Stimulated activated CD8-positive, alpha-beta memory T cell treated with anti-CD3 and anti-CD28 coated beads, Interleukin-15, amount 100 ng/mL, for 4 hours (primary cell): ENCODE measurements at places on chromosomes 7 and 10.

DNA sequence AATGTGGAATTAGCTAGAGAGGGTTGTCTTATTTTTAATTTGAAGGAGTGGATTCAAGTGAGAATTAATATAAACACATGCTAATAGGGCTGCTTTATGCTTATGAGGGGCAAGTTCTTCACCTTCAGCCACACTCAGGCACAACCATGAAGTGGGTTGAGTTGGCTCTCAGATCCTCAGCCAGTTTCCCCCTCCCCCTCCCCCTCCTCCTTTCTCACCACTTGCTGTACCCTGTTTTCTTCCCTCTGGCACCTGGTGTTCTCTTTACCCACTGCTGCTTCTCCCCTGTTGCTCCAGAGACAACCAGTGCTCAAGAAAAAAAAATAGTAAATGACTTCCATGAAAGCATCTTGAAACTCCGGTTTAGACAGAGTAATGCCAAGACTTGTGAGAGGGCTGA is 1083.3 kb downstream of the CNTNAP2 start:
- no peak for DNase-seq

- DNase-seq = no peak
Measured at GRCh38 chr10:69489506-69490090, 38.3 kb downstream of the TSPAN15 start.

DNA sequence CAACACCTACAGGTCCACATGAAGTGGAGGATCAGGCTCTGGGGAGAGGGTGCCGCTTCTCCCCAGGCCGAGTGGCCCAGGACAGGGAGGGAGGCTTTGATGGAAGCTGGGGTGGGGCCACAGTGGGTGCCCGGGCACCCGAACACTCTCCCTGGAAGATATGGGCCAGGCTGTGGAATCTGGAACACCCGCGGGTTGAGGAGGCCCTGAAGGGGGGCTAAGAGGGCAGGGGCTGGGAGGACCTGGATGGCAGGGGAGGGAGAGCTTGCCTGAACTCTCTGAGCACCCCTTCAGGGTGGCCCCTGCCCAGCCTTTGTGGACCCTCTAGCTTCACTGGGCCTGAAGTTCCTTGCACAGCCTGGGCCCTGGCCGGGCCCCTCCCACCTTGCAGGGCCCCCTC is 4.5 kb upstream of the NKX6-2 start:
- no peak for DNase-seq

- no peak for DNase-seq
Measured at GRCh38 chr7:133675510-133676218, 422.8 kb downstream of the EXOC4 start.

DNA sequence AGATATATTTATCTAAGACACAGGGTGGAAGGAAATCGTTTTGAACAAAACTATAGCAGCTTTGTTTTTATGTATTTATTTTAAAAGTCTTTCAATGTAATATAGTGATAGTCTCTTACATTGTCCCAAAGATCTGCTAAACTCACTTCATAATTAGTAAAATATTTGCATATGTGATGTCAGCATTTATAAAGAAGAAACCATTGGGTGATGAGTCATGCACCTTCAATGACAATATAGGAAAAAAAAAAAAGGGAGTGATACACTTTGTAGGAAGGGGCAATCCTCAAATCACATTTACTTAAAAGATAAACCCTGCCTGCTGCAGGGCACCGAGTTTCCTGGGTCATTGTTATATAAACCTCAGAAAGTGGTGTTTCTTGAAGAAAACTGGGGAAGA is 112.4 kb upstream of the SEMA3C start:
- DNase-seq = no peak

- no peak for DNase-seq
Measured at GRCh38 chr7:99740573-99741440, 5.8 kb upstream of the CYP3A7 start.

- no peak for DNase-seq
Measured at GRCh38 chr10:47334466-47335295, 12.4 kb downstream of the GDF2 start.

- no peak for DNase-seq
Measured at GRCh38 chr10:58752665-58753064, 240.0 kb downstream of the BICC1 start.

- DNase-seq = no peak
Measured at GRCh38 chr10:59175538-59176240, 754 bp upstream of the PHYHIPL start.

- DNase-seq = no peak
Measured at GRCh38 chr7:80131675-80132435, 2.8 kb upstream of the GNAI1 start.

- DNase-seq = no peak
Measured at GRCh38 chr7:157150882-157151281, 12.2 kb downstream of the UBE3C start.

DNA sequence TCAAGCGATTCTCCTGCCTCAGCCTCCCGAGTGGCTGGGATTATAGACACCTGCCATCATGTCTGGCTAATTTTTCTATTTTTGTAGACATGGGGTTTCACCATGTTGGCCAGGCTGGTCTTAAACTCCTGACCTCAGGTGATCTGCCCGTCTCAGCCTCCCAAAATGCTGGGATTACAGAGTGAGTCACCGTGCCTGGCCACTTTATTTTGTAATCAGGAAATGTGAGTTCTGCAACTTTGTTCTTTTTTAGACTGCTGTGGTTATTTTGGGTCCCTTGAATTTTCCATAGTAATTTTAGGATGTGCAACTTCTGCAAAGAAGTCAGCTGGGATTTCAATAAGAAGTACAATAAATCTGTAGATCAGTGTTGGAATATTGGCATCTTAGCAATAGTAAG is 96.8 kb downstream of the CYTH3 start:
- no peak for DNase-seq

GRCh38 chr7:10685040-10685439 is 288.6 kb upstream of the PHF14 start:
- DNase-seq = no peak

DNA sequence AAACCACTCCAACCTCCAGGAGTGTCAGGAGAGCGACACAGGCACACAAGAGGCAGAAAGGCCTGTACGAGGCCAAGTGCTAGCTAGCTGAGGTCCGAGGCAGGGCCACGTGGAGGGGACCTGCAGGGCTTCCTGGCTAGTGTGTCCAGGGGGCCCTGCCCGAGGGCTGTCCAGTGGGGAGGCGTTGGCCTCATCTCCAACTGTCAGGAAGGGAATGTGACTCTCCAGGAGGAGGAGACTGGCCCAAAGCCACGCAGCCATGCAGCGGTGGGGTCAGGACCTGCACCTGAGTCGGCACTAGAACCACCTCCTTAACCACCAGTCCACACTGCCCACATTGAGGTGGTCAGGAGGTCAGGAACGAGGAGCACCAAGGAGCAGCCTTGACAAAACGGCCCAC is 32.3 kb upstream of the FXYD4 start:
- DNase-seq = no peak

- no peak for DNase-seq
Measured at GRCh38 chr10:97200616-97201015, 14.9 kb upstream of the SLIT1 start.

- no peak for DNase-seq
Measured at GRCh38 chr7:28613262-28613661, 200.9 kb downstream of the CREB5 start.

DNA sequence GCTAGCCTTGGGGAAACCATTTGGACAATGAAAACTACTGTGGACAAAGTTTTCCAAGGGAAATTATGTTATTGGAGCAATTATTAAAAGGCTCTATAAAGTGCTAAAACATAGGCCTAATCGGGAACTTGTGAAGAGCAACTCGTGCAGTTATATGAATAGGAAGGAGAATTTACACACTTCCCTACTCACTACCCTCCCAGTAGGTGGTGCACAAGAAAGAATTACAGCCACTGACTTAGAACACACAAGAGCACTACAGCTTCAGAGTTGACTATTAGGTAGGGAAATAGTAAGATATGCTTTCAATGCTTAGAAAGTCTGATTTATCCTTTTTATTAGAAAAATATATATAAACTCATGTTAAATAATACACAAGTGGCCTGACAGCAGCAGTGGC is 47.2 kb downstream of the GSAP start:
- no peak for DNase-seq

GRCh38 chr7:108613949-108614381 is 44.3 kb downstream of the DNAJB9 start:
- DNase-seq = no peak

- DNase-seq = peak; percentile 5
Measured at GRCh38 chr10:5812283-5813090, 747 bp downstream of the GDI2 start.

GRCh38 chr10:6313111-6313895 is 110.6 kb downstream of the PFKFB3 start:
- no peak for DNase-seq

DNA sequence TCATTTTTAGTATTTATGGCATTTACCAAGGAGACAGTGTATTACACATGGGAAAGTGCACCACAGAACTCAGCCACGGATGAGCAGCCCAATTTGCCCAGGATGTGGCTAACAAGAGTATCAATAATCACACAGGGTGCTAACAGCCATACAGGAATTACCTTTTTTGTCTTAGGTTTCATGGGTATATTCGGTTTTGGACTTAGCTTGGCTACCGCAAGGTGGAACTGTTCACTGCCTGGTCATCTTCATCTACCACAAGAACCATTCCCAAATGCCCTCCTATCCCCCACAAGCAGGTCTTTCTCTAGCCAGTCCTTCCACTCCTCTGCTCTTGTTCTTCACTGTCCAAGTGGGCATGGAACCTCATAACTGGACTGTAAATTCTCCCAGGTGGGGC is 6.0 kb downstream of the PDLIM1 start:
- no peak for DNase-seq

- no peak for DNase-seq
Measured at GRCh38 chr7:118372530-118372929, 148.0 kb downstream of the ANKRD7 start.

- no peak for DNase-seq
Measured at GRCh38 chr7:47181746-47182361, 400.1 kb downstream of the TNS3 start.

- DNase-seq = no peak
Measured at GRCh38 chr10:18178854-18179483, 38.7 kb downstream of the CACNB2 start.

DNA sequence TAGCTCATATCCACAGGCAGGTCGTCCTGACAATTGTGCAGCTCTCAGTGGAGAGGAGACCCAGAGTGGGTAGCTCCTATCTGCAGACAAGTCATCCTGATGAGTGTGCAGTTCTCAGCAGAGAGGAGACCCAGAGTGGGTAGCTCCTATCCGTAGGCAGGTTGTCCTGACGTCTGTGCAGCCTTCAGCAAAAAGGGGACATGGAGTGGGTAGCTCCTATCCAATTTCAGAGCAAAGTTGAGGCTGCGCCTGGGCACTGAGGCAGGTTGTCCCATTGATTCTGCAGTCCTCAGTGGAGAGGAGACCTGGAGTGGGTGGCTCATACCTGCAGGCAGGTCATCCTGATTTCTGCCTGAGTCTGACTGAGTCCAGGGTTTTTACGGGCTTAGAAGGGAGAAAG is 111.8 kb downstream of the HPSE2 start:
- no peak for DNase-seq

- no peak for DNase-seq
Measured at GRCh38 chr10:114233482-114233881, 5.6 kb upstream of the VWA2 start.

GRCh38 chr10:77391605-77392235 is 245.9 kb downstream of the KCNMA1 start:
- no peak for DNase-seq

GRCh38 chr7:519484-520390 is at the start of gene PDGFA:
PDGFA (minus strand) TSS chr7:519846; CDS start chr7:519001, 845 bp downstream.
- no peak for DNase-seq

DNA sequence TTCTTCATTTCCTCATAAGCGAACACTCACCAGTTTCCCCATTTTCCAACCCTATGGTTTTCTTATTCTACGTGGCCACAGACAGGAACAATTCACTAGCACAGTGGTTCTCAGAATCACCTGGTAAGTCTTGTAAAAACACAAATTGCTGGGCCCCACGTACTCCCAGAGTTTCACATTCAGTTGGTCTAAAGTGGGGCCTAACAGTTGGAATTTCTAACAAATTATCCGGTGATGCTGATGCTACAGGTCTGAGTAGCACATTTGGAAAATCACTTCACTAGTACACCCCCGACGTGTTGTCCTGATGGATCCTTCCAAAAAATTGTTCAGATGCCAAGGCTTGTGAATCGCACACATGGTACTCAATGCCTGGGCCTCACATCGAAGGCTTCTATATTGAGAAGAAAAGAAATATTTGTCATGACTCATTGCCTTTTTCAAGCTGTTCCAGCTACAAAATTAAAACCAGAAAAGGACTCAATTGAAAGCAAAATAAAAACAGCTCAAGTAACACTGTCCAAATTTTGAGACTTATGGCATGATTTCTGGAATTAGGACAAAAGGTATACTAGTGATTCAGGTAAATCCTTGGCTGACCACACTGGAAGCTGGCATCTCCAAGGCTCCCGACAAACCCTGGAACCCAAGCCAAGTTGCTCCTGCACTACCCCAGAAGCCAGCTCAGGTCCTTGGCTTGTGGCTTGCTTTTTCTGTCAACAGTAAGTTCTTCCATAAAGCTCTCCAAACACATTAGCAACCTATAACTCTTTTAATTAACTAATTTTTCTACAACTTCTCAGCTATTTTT is 12.9 kb upstream of the VIM start:
- no peak for DNase-seq

DNA sequence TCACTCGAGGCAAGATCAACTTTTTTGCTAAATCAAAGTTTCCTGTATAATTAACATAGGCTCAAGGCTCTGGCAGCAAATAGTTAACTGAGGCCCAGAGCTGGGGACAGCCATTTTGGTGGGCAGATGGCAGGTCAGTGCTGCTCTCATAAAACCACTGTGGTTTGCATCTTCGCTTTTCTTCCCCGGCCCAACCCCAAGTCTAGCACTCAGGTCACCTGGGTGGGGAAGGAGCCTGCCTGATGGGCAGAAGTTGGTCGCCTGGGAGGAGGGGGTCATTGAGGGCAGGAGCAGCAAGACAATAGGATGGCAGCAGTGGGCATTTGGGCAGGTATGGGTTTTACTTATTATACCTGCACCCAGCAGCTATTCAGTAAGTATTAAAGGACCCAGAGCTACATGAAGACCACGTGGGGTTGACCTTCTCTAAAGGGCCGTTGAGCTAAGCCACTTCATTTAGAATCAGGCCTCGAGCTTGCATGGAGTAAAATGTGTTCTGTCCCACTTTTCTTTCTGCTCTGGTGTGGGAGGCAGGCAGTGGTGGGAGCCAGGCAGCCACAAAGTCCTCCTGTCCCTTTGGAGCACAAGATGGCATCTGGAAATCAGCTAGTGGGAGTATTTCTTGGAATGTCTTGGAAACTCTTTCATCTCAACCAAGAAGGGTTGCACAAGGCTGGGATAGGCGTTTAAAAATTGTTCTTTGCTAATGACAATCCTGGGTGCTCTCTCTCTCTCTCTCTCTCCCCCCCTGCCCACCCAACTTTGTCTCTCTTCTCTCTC is 133.4 kb downstream of the SPAG6 start:
- no peak for DNase-seq
